T-cell (primary cell): ENCODE measurements at places on chromosomes 2 and 18.

- no peaks in the 10 kb centered on the region for H3K4me1 ChIP-seq
- no peak overlapping the region for H3K4me3 ChIP-seq
- DNase-seq = no peak
- no peaks in the 10 kb centered on the region for H3K36me3 ChIP-seq
- H3K27me3 ChIP-seq = no peaks in the 10 kb centered on the region
Measured at GRCh38 chr2:177897278-177897677, 175.3 kb downstream of the PDE11A start.

DNA sequence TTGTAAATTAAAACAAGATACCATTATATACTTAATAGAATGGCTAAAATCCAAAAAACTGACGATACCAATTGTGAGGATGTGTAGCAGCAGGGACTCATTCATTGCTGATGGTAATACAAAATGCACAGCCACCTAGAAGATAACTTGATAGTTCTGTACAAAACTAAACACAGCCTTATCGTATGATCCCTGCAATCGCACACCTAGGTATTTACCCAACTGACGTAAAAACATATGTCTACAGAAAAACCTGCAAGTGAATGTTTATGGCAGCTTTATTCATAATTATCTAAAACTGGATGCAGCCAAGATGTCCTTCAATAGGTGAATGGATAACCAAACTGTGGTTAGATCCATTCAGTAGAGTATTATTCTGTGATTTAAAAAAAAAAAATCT is 45.5 kb downstream of the TBC1D8 start:
- no peaks in the 10 kb centered on the region for H3K36me3 ChIP-seq
- H3K4me3 ChIP-seq = no peak overlapping the region
- no peak for DNase-seq
- H3K27me3 ChIP-seq = no peaks in the 10 kb centered on the region

DNA sequence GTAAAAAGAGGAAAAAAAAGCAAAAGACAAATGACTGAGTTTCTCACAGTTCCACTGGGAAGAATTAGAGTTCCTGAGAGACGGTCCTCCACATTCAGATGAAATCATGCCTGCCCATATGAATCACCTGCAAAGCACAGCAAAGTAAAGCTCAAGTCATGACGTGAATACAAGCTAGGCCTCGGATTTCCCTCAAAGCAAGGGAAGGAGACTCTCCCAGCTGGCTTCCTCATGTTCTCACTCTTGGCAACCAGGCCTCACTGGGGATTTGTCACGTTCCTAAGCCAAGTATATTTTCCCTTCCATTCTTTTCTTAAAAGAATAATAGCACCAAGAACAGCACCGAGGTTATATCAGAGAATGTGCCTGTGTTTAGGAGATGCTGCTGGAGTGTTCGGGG is 47.0 kb downstream of the CYP27C1 start:
- H3K4me1 ChIP-seq = no peaks in the 10 kb centered on the region
- no peak overlapping the region for H3K27ac ChIP-seq
- H3K27me3 ChIP-seq = no peaks in the 10 kb centered on the region
- H3K4me3 ChIP-seq = no peak overlapping the region

DNA sequence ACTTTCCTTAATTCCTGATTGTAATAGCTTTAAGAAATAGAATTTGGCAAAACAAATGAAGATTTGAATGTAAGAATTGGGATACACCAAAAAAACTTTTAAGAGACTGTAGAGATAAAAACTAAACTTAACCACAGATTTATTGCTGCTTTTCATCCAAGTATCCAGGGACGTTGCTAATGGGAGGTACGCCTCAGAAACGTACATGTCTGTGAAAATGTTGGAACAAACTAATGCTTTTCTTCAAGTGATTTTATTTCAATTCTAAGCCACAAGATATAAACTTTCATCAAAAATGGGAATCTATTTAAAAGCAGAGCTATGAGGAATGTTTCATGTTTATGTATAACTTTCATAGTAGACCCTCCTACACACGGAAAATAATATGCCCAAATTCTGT is 66.3 kb downstream of the ARHGAP15 start:
- DNase-seq = no peak
- H3K27ac ChIP-seq = no peak overlapping the region

GRCh38 chr2:23241611-23242245 is 143.3 kb upstream of the KLHL29 start:
- no peaks in the 10 kb centered on the region for H3K36me3 ChIP-seq
- no peak overlapping the region for H3K27ac ChIP-seq
- DNase-seq = no peak
- H3K27me3 ChIP-seq = no peaks in the 10 kb centered on the region
- H3K4me3 ChIP-seq = no peak overlapping the region
- H3K4me1 ChIP-seq = no peaks in the 10 kb centered on the region

- H3K4me1 ChIP-seq = no peaks in the 10 kb centered on the region
- no peak overlapping the region for H3K27ac ChIP-seq
- DNase-seq = no peak
- H3K4me3 ChIP-seq = no peak overlapping the region
Measured at GRCh38 chr2:8059794-8060193, 622.1 kb upstream of the ID2 start.

DNA sequence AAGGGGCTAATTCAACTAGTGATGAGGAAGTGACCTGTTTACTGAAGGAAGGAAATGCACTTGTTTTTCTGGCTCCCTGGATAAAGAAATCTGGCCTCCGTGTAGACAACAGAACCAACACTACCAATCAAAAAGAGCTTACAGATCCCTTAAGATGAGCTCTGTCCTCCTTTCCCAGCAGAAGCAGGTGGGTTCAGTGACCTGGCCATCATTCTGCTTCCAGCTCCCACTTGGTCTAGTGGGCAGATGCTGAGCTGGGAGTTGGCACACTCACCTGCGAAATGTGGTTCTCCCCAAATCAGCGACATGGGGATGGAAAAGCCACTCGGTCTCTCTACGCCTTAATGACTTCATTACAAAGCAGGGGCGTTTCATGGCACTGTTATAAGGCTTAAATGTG is 132.6 kb downstream of the AFF3 start:
- no peaks in the 10 kb centered on the region for H3K36me3 ChIP-seq
- H3K4me1 ChIP-seq = no peaks in the 10 kb centered on the region
- DNase-seq = no peak
- H3K4me3 ChIP-seq = no peak overlapping the region
- H3K27me3 ChIP-seq = no peaks in the 10 kb centered on the region

GRCh38 chr2:166134252-166135151 is 6.7 kb upstream of the SCN1A start:
- H3K4me1 ChIP-seq = no peaks in the 10 kb centered on the region
- no peak overlapping the region for H3K27ac ChIP-seq
- DNase-seq = no peak
- H3K27me3 ChIP-seq = no peaks in the 10 kb centered on the region
- H3K36me3 ChIP-seq = no peaks in the 10 kb centered on the region
- no peak overlapping the region for H3K4me3 ChIP-seq

GRCh38 chr18:58263055-58263957 is 219.3 kb downstream of the NEDD4L start:
- H3K27ac ChIP-seq = no peak overlapping the region
- no peaks in the 10 kb centered on the region for H3K4me1 ChIP-seq
- no peak overlapping the region for H3K4me3 ChIP-seq
- H3K27me3 ChIP-seq = no peaks in the 10 kb centered on the region
- H3K36me3 ChIP-seq = no peaks in the 10 kb centered on the region

GRCh38 chr18:41933778-41934177 is 21.3 kb upstream of the PIK3C3 start:
- H3K4me1 ChIP-seq = no peaks in the 10 kb centered on the region
- no peak overlapping the region for H3K4me3 ChIP-seq
- no peak for DNase-seq
- peaks cover 5% of the 10 kb centered on the region for H3K27me3 ChIP-seq
- H3K27ac ChIP-seq = no peak overlapping the region

- H3K27me3 ChIP-seq = no peaks in the 10 kb centered on the region
- peaks cover 34% of the 10 kb centered on the region for H3K4me1 ChIP-seq
- DNase-seq = no peak
- H3K27ac ChIP-seq = no peak overlapping the region
- peak overlapping the region; percentile 83 for H3K4me3 ChIP-seq
- H3K36me3 ChIP-seq = no peaks in the 10 kb centered on the region
Measured at GRCh38 chr2:238286987-238287736, 1.2 kb downstream of the PER2 start.

DNA sequence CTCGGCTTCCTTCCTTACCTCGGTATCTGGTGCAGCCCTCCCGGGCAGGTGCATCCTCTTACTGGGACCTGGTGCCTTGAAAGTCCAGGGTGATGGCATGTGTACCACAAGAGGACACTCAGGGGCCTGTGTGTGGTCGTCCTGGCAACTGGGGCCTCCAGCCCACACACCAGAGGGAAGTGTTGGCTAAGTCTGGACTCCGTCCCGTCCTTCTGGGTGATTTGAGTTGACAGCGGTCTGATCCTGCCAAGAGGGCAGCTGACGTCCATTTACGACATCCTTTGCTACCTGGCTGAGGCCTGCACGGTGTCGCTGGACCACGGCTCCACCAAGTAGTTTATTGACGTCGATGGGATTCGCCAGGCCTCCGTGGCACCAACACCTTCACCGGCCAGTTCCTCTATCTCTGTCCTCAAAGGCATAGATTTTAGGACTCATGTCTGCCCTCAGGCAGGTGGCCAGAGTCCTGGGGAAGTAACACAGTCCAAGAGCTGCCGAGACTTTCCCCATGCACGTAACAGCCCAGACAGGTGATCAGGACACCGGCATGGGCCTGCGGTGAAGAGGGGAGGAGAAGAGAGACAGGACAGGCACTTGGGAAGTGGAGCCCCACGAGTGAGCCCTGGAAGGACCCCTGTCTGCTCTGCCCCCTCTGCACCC is 186.0 kb upstream of the HDAC4 start:
- no peak overlapping the region for H3K4me3 ChIP-seq
- H3K27ac ChIP-seq = no peak overlapping the region
- peaks cover 4% of the 10 kb centered on the region for H3K4me1 ChIP-seq
- H3K27me3 ChIP-seq = no peaks in the 10 kb centered on the region
- no peaks in the 10 kb centered on the region for H3K36me3 ChIP-seq

DNA sequence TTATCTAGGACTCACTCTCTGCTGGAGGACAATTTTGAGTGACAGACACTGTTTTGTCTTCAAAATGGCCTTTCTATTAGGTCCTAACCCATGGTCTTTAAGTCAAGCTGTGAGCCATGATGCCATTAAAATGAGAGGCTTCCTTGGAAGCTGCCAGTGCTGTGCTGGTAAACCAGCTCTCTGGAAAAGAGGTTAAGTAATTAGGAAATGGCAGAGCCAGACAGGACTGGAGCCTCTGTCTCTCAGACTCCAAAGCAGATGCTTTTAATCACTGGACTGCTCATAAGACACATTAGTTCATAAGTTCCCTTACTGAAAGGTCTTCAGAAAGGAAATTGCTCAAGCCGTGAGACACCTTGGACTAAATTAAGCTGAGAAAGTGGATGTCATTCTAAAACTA is 25.8 kb upstream of the LHCGR start:
- no peaks in the 10 kb centered on the region for H3K27me3 ChIP-seq
- DNase-seq = no peak
- H3K4me1 ChIP-seq = no peaks in the 10 kb centered on the region
- H3K36me3 ChIP-seq = no peaks in the 10 kb centered on the region
- no peak overlapping the region for H3K4me3 ChIP-seq

GRCh38 chr2:202178346-202178958 is 59.9 kb downstream of the SUMO1 start:
- H3K4me1 ChIP-seq = no peaks in the 10 kb centered on the region
- no peaks in the 10 kb centered on the region for H3K36me3 ChIP-seq
- peaks cover 3% of the 10 kb centered on the region for H3K27me3 ChIP-seq

DNA sequence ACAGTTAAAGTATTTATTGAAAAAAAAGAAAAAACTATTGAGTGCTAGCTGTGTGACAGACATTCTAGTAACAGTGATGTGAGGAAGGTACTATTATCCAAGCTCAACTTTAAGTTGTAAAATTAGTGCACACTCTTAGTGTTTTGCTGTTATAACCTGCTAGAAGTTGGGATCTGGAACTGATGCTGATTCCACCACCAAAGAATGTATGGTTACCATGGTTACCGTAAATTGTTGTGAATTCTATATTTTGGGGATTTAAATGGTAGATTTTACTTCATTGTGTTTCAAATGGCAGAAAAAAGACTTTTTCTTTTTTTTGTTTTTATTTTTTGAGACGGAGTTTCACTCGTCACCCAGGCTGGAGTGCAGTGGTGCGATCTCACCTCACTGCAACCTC is 5.3 kb downstream of the AGFG1 start:
- H3K27me3 ChIP-seq = no peaks in the 10 kb centered on the region
- no peak for DNase-seq
- H3K36me3 ChIP-seq = no peaks in the 10 kb centered on the region
- H3K4me3 ChIP-seq = no peak overlapping the region
- H3K27ac ChIP-seq = no peak overlapping the region
- H3K4me1 ChIP-seq = peaks cover 33% of the 10 kb centered on the region

DNA sequence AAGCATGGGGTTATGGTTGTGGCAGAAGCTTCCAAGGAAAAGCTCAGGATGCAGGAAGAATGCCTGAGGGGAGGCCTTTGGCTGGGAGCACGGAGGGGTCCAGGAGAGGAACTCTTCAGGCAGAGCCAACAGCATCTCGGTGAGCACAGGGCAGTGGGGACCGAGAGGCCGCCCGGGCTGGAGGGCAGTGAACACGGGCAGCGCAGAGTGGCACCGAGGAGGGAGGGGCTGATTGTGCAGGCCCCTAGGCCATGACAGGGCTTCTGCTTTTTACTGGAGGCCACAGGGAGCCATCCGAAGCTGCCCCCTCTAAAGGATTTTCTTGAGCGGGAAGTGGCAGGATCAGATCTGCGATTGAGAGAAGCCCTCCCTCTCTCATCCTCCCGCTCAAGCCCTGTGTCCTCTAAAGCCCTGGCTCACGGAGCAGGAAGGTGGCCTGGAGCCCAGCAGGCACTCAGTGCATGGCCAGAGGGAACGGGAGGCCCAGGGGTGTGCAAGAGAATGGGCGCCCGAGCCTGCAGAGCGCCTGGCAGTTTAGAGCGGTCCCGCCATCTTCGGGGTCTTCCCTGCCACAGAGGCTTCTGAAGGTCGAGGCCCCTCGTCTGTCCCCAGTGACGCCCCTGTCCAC is 110.0 kb upstream of the STON1 start:
- no peak overlapping the region for H3K27ac ChIP-seq
- no peaks in the 10 kb centered on the region for H3K27me3 ChIP-seq
- peaks cover 23% of the 10 kb centered on the region for H3K4me1 ChIP-seq
- DNase-seq = no peak

- peaks cover 8% of the 10 kb centered on the region for H3K4me1 ChIP-seq
- no peaks in the 10 kb centered on the region for H3K36me3 ChIP-seq
Measured at GRCh38 chr2:85804583-85804982, 50.8 kb downstream of the ATOH8 start.

GRCh38 chr18:70332694-70333093 is 43.8 kb downstream of the SOCS6 start:
- H3K27me3 ChIP-seq = no peaks in the 10 kb centered on the region
- H3K36me3 ChIP-seq = no peaks in the 10 kb centered on the region
- peaks cover 2% of the 10 kb centered on the region for H3K4me1 ChIP-seq
- no peak for DNase-seq
- no peak overlapping the region for H3K4me3 ChIP-seq

DNA sequence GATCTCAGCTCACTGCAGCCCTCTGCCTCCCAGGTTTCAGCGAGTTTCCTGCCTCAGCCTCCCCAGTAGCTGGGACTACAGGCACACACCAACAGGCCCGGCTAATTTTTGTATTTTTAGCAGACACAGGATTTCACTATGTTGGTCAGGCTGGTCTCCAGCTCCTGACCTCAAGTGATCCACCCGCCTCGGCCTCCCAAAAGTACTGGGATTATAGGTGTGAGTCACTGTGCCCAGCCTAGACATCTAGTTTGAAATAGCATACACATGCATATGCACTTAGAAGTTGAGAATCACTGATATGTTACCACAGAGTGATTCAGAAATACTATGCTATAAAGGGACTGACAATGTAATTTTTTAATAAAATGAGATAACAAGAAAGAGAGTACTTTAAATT is 69.8 kb upstream of the CDKL4 start:
- H3K4me3 ChIP-seq = no peak overlapping the region
- H3K4me1 ChIP-seq = no peaks in the 10 kb centered on the region

GRCh38 chr18:58196164-58196563 is 152.1 kb downstream of the NEDD4L start:
- H3K27ac ChIP-seq = no peak overlapping the region
- no peaks in the 10 kb centered on the region for H3K36me3 ChIP-seq
